ENCODE measurements at places on chromosomes 13 and 19.

- DNase-seq, result peak; percentile 77
Measured at GRCh38 chr19:2083174-2083854, 12.8 kb downstream of the MOB3A start.

GRCh38 chr19:45597425-45598111 is 4.4 kb downstream of the GPR4 start:
- no peak for DNase-seq

DNA sequence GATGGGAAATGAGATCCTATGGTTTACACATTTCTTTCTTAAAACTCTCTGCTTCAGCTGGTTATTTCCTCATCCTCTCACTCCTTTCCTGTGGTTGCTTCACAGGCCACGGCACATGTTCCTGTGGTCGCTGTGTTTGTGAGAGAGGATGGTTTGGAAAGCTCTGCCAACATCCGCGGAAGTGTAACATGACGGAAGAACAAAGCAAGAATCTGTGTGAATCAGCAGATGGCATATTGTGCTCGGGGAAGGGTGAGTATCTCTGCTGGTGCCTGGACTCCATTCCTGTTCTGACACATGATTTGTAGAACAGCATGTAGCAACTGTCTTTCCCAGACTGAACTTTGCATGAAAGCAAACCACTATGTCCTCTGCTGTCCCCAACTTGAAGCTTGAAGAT is 254.2 kb downstream of the ITGBL1 start:
- peak; percentile 10 for DNase-seq

- peak; percentile 45 for DNase-seq
Measured at GRCh38 chr13:94674609-94675348, 37.6 kb downstream of the SOX21 start.

DNA sequence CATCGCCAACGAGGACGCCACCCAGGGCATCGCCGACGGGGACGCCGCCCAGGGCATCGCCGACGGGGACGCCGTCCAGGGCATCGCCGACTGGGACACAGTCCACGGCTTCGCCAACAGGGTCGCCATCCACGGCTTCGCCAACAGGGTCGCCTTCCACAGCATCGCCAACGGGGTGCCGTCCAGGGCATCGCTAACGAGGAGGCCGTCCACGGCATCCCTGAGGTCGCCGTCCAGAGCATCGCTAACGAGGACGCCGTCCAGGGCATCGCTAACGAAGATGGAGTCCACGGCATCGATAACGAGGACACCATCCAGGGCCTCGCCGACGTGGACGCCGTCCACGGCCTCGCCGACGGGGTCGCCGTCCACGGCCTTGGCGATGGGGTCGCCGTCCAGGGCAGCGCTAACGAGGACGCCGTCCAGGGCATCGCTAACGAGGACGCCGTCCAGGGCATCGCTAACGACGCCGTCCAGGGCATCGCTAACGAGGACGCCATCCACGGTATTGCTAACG is 947.8 kb downstream of the TUBA3C start:
- DNase-seq, result no peak

- DNase-seq, result no peak
Measured at GRCh38 chr19:53980539-53981375, 10.7 kb upstream of the CACNG6 start.

DNA sequence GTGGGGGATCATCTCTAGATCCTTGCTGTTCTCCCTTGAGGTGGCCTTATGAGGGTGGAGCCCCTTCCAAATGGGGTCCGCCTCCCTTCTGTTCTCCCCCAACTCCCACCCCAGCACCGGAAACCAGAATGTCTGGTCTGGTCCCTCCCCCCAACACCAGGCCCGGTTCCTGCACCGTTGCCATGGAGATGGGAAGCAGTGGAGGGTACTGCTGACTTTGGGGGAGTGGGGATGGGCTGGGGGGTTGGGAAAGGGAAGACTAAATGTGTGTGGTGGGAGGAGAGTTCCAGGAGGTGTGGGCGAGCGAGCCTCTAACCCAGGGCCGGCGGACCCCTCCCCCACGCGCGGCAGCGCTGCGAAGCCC is 1.7 kb downstream of the SHANK1 start:
- DNase-seq, result no peak

DNA sequence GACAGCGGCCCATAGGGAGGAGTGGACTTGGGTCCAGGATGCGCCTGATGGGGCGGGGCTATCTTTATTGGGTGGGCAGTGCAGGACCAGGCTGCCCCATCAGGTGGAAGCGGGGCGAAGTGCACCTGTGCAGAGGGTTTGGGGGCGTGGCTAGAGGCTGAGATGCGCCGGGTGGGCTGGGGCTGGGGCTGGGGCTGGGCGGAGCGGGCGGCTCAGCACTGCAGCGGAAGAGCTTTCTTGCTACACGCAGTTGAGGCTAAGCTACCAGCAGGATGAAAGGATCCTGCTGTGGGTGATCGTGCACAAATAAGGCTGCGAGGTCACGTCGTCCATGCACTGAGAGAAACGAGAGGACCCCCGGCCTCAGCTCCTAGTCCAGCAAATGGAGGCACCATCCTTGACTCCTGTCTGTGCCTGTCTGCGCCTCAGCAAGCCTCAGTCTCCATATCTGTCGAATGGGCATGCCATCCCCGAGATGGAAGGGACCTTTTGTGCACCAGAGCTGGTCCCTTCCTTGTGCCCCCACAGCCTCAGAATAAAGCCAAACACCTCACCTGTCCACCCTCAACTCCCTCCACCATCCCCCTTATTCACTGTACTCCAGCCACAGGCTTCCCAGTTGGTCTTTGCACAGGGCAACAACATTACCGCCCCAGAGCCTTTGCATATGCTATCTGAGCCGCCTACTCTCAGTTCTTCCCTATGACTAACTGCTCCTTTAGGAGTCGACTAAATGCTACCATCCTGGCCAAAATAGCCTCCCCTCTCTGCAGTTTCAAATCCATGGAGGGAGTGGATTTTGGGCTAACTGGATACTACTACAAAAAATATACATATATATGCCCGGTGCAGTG is 21.0 kb upstream of the HOMER3 start:
- DNase-seq, result no peak

DNA sequence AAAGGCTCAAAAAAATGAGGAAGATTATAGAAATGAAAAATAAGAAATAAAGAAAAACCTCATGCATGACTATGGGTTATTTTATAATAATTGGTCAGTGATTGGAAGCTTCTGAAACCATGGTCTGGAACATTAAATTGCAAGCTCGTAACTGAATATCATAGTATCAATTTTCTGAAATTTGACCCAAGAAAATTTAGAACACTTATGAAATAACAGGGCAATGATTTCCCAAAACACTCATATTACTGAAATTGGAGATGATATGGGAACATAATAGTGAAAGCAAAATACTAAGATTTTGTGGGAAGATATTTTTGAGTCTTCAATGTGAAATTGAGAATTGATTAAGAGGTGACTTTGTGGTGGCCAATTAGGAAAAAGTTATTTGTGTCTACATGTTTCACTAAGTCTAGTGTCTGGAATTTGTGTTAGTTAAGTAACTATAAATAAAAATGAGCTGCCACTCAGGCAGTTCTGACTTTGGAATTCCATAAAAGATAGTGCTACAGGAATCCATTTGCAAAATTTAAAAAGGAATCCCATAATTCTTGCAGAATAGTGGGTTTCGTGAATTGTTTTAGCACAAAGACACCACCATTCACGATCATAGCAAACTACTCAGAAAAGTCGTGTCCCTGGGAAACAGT is 603.0 kb downstream of the LMO7 start:
- no peak for DNase-seq

DNA sequence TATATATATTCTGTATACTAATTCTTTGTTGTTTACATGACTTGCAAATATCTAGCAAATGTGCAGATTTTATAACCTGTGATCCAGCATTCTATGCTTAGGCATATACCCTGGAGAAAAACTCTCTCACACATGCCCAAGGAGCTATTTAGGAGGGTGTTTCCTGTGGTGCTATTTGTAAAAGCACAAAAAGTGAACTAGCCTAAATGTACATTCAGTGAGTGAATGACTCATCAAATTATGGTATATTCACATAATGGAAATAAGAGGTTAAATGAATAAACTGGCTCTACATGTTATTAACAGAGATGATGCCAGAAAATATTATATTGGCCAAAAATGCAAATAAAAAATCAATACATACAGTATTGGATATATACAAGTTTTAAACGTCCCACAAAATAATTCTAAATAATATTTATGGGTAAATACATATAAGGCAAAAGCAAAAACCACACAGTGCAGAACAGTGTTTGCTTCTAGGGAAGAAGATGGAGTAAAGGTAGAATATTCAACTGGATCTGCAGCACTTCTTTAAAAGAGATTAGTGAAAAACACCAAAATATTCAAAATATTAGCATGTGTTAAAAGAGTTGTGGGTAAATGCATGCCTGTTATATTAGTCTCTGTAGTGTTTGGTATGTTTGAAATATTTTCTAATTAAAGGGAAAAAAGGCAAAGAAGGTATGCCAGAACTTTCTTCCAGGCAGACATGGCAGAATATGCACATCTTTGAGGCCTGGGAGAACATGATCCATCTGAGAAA is 344.7 kb downstream of the KLF5 start:
- no peak for DNase-seq

DNA sequence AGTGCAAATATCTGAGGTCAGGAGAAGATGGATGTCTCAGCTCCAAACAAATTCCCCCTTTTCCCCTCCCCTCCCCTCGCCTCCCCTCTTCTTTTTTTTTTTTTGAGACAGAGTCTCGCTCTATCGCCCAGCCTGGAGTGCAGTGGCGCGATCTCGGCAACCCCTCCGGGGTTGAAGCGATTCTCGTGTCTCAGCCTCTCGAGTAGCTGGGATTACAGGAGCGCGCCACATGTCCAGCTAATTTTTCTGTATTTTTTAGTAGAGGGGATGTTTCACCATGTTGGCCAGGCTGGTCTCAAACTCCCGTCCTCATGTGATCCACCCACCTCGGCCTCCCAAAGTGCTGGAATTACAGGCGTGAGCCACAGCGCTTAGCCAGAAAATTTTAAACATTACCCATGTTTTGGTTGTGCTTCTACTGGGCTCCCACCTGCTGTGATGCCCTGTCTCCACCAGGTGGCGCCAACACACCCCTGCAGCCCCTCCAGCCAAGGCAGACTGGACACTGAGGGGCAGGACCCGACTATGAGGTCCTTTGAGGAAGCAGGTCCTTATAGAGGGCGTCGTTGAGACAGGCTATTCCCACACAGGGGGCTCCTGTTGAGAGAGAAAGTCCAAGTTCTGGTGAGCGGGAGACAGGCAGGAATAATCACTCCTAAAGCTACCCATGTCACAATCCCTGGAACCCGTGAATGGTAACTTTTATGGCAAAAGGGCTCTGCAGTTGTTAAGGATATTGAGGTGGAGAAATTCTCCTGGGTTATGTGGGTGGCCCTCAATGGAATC is 6.3 kb downstream of the ERICH4 start:
- peak; percentile 74 for DNase-seq

- DNase-seq, result no peak
Measured at GRCh38 chr19:42441049-42441445, 1.7 kb downstream of the CXCL17 start.

GRCh38 chr13:99542788-99543406 is 41.6 kb downstream of the TM9SF2 start:
- peak; percentile 34 for DNase-seq

DNA sequence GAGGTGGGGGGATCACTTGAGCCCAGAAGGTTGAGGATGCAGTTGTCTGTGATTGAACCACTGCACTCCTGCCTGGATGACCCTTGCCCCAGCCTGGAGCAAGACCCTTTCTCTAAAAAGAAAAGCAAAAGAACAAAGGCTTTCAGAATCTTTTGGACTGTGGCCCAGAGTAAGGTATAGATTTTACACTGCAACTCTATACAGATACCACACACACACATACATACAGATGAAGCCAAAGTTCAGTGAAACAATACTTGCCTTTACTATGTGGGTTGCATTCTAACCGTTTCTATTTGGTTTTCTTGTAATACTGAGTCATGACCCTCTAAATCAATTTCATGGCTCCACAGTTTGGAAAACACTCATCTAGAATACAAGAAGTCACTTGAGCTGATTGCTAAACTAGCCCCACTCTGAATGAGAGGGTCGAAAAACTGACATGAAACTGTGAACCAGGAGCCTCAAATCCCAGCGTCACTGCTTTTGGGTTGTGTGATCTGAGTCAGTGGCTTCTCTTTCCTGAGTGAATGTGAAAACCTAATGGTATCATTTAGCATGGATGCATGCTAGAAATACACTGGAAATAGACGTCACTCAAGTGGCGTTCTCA is 756.1 kb downstream of the UQCRFS1 start:
- no peak for DNase-seq

GRCh38 chr13:50909605-50910484 is at the start of gene RNASEH2B:
TSS of gene RNASEH2B (plus strand) at chr13:50909791. CDS start at chr13:50910077, 286 bp downstream.
- DNase-seq, result peak; percentile 75

GRCh38 chr13:38866649-38867048 is 124.0 kb downstream of the STOML3 start:
- no peak for DNase-seq

- peak; percentile 59 for DNase-seq
Measured at GRCh38 chr13:46593398-46593797, 40.4 kb downstream of the LRCH1 start.

GRCh38 chr19:27972291-27973040 is 1240.5 kb downstream of the UQCRFS1 start:
- no peak for DNase-seq

- DNase-seq, result no peak
Measured at GRCh38 chr13:109869312-109870237, 83.2 kb upstream of the IRS2 start.

DNA sequence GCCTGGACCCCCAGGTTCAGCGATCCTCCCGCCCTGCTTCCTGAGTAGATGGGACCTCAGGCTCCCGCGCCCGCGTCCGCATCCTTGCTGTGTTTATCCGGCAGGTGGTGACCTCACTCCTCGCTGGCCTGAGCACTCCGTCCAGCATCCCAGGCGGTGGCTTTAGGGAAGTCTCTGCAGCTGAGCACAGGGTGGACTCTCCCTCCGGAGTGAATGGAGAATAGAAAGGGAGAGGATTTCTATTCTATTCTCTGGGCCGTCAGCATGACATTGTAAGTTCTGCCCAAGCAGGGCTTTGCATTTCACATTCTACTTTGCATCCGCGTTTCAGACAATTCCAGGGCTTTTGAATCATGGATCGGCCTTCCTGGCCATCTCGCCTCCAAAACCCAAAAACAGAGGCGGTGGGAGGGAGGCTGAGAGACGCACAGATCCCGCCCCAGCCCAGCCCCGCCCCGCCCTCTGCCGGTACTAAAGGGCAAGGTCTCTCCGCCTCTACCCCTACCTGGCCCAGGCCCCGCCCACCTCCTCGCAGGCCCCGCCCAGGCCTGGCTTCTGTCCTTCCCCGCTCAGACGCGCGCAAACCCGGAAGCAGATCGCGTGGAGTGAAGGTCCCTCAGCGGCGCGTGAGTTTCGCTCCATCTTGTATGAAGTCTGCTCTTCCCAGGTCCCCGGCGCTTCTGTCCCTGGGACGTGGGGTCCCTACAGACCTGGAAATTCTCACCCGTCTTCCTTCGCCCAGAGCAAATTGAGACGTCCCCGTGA is at the start of gene ZNF525:
Gene ZNF525 (plus strand): TSS at position 572 of the 765 bp plus-strand sequence. CDS start 6,577 bp downstream, outside the sequence.
- DNase-seq, result peak; percentile 96

DNA sequence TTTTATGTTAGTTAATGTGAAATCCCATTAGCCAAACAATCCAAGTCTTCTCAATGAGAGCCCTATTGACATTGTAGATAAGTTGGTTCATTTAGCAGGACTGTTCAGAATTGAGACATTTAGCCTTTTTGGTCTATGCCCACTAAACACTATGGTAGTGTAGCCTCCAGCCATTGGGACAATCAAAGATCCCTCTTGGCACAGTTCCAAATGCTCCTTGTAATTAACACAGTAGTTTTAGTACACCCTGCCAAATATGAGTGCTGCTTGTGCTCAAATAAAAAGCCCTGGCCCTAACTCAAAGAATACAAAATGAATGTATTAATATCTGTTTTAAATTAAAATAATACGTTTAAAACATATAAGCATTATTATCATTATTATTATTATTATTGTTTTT is 15.4 kb upstream of the FAM216B start:
- no peak for DNase-seq

GRCh38 chr13:54029720-54030119 is 1001.1 kb downstream of the OLFM4 start:
- no peak for DNase-seq
